Ovary (tissue), 10 donors: ENCODE measurements at places on chromosomes 2 and 18. TPM values are rescaled to one million over a fixed set of nuclear protein-coding genes. Genes with fewer than 3 reads are reported as not detected.

The FLACC1 gene
- 4.4 TPM for total RNA-seq

The SPEG gene
- 29.6 TPM for total RNA-seq

DNA sequence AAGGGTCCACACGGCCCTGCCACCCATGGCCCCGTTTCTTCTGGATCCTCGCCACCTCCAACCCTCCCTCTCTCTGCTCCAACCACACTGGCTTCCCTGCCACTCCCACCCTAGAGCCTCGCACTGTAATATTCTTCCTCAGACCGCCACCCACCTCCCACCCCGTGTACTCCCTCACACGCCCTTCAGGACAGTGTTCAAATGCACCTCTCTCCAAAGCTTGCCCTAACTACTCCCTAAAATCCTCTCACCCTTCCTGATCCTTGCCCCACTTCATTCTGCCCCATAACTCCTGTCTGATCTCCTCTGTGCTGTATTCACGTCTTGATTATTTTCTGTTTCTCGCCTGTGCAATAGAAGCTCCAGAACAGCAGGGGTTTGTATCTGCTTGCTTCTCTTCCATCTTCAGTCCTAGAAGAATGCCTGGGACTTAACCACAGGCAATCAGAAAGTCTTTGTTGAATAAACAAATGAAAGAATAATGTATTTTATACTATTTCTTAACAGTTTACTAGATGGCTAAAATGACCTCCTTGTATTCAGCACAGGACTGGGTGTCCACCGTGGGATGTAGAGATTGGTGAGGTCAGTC lies 25.5 kb downstream of the EPB41L3 start:
- no peaks in the 10 kb centered on the region for H3K4me1 ChIP-seq
- H3K27ac ChIP-seq = no peak overlapping the region
- no peak overlapping the region for H3K4me3 ChIP-seq
- no peaks in the 10 kb centered on the region for H3K27me3 ChIP-seq
- DNase-seq = no peak

DNA sequence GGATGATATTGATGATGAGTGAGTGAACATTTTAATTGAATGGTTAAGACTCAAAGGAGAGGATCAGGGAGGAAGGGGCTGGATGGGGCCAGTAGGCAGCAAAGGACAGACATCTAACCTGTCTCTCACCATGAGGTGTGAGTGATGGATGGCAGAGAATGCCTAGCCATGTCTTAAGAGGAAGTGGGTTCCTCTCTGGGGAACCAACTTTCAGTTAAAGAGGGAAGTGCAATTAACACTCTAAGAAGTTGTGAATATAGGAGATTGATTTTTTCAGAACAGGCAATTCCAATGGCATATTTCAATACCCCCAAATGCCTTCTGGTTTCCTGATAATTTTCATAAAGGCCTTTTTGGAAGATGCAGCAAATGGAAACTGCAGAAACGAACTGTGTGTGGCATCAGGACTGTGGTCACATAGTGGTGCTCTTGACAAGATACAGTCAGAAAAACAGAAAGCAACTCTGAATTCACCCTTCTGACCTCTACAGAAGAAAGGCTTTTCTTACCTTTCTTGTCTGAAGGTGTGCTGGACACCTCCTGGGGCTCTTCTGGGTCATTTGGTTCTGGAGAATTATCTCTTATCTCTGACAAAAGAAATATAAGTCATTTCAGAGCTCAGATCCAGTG lies 10.2 kb downstream of the SP110 start:
- H3K36me3 ChIP-seq = no peaks in the 10 kb centered on the region
- no peak overlapping the region for H3K4me3 ChIP-seq
- H3K27ac ChIP-seq = no peak overlapping the region
- no peaks in the 10 kb centered on the region for H3K4me1 ChIP-seq
- DNase-seq = no peak

DNA sequence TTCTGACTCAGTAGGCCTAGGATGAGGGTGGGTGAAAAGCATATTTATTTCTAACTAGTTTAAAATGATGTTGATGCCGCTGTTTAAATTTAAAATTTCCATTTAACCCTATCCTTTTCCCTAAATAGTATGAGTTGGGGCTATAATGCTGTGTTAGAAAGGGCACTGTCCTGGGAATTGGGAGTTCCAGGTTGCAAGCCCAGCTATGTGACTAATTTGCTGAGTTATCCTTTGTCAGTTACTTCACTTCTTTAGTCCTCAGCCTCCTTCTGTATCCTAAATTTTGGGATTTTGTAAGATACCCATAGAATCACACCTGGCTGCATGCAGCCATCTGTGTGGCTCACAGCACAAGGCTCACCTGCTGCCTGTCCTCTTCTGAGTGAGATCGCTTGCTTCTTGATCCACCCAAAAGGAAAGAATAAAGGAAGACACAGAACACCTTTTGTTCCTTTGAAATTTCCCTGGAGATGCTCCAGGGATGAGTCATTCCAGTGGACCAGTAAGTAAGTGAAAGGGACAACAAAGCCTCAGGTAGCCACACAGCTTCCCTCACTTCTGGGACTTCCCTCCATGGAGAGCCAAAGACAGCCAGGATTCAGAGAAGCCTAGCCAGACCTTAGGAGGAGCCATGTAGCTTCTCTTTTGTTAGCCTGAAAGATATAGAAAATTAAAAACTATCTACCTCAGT lies 97.2 kb downstream of the DTNA start:
- H3K27ac ChIP-seq = no peak overlapping the region
- no peak overlapping the region for H3K4me3 ChIP-seq
- H3K27me3 ChIP-seq = no peaks in the 10 kb centered on the region

DNA sequence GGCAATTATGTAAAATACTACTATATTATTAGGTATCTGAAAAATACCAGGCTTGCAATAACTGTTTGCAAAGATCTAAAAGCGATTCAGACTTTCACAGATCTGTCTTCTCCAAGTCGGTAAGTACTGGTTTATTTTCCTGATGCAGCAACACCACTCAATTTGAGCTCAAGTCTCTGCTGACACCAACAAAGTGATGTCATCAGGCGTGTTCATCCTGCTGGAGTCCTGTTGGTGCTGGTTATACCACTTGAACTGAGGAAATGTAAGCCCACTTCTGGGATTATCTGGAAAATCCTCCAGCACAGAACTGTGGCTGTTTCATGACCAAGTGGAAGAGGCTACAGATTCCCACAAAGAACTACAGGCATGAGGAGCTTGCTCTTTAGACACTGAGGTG lies 267.6 kb downstream of the BCL2 start:
- no peaks in the 10 kb centered on the region for H3K4me1 ChIP-seq
- no peak overlapping the region for H3K4me3 ChIP-seq
- H3K36me3 ChIP-seq = no peaks in the 10 kb centered on the region
- H3K27ac ChIP-seq = no peak overlapping the region

DNA sequence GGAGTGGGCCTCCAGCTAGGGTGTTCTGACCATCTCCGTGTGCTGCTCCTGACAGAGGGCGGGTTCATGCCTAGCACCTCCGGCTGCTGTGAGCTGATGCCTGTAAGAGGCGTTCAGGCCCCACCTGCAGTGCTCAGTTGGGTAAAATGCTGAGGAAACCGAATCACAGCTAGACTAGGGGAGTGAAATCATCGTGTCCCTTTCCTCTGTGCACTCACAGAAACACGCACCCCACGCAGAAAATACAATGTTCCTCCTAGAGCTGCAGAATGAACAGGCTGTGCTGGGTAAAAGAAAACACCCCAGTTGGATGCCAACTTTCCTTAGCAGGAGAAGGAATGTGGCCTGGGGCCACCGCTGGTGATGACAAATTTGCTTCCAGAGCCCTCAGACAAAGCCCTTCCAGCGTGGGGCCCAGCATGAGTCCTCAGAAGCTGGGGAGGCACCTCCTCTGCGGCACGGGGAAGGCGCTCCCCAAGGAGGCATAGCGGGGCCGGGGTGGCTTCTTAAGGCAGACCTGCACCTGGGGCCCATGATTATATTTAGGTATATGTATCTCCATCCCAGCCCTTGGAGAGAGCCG lies 16.3 kb upstream of the ARHGEF4 start:
- no peaks in the 10 kb centered on the region for H3K36me3 ChIP-seq
- no peaks in the 10 kb centered on the region for H3K27me3 ChIP-seq
- peaks cover 3% of the 10 kb centered on the region for H3K4me1 ChIP-seq
- no peak overlapping the region for H3K27ac ChIP-seq

DNA sequence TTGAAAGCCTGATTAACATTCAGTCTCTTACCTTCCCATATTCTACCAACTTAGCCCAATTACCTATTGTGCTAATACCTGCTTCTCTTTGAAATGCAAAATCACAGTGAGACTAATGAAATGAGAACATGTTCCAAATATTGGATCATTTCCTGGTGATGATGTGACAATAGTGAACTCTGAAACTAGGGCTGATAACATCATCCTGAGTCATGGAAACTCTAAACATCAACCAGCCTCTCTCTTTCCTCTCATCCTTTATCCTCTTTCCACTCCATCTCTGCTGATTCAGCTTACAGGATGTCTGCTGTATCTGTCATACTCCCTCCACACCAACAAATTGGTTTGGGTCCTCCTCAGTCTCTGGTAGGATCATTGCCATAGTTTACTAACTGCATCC lies 98.8 kb upstream of the NCKAP5 start:
- H3K27me3 ChIP-seq = no peaks in the 10 kb centered on the region
- H3K36me3 ChIP-seq = no peaks in the 10 kb centered on the region
- no peak for DNase-seq
- no peak overlapping the region for H3K27ac ChIP-seq

DNA sequence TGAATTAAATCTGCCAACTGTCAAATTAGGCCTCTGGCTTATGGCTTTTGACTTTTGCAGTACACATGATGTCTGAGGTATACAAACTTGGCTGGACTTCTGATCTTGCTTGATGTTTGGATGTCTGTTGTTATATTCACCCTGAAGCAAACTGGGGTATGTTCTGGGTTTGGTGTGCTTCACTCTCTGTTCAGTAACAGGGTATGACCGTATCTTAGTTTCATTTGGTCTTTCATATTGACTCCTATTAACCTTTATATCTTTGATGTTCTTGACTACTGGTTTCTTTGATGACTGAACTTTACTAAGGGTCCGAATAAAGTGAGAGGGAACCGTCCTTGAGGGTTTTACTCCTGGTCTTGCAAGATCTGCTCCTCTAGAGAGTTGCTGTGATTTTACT lies 8.2 kb downstream of the CKAP2L start:
- H3K4me3 ChIP-seq = no peak overlapping the region
- DNase-seq = no peak
- H3K27ac ChIP-seq = no peak overlapping the region
- H3K4me1 ChIP-seq = no peaks in the 10 kb centered on the region

- DNase-seq = no peak
- H3K27ac ChIP-seq = no peak overlapping the region
- no peaks in the 10 kb centered on the region for H3K27me3 ChIP-seq
- H3K36me3 ChIP-seq = no peaks in the 10 kb centered on the region
Measured at GRCh38 chr18:56086176-56086575, 498.2 kb upstream of the TCF4 start.

DNA sequence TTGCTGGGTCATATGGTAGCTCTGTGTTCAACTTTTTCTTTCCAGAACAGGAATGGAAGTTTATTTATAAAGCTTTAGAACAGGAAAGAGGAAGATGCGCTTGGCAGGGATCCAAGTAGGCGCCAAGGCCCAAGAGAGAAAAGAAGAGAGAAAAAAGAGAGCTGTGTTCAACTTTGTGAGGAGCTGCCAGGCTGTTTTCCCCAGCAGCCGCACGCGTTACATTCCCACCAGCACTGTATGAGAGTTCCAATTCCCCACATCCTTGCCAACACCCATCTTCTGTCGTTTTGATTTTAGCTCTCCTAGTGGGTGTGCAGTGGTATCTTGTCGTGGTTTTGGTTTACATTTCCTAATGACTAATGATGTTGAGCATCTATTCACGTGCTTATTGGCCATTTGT lies 51.4 kb downstream of the KCNF1 start:
- no peaks in the 10 kb centered on the region for H3K4me1 ChIP-seq
- H3K27ac ChIP-seq = no peak overlapping the region
- no peak overlapping the region for H3K4me3 ChIP-seq
- no peaks in the 10 kb centered on the region for H3K27me3 ChIP-seq
- H3K36me3 ChIP-seq = no peaks in the 10 kb centered on the region

GRCh38 chr2:160715428-160715827 lies 221.8 kb upstream of the RBMS1 start:
- DNase-seq = no peak
- H3K27me3 ChIP-seq = no peaks in the 10 kb centered on the region
- no peak overlapping the region for H3K4me3 ChIP-seq
- H3K27ac ChIP-seq = no peak overlapping the region
- no peaks in the 10 kb centered on the region for H3K36me3 ChIP-seq

DNA sequence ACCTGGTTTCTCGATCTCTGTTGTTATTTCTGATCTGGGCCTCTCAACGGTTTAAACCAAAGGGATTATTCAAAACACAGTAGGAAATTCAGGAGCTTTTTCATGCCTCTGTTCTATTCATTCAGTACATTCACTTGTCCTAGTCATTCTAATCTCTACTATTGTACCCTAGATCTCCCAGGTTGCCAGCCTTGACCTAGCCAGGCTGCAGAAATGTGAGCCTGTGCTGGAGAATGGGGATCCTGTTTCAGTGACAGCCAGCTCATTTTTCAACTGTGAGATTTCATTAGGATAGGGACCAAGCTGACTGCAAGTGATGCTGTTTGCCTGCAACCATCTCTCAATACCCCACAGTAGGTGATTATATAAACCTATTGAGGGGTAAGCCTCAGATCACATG lies 186.2 kb downstream of the CMPK2 start:
- no peak overlapping the region for H3K27ac ChIP-seq
- no peaks in the 10 kb centered on the region for H3K4me1 ChIP-seq
- no peaks in the 10 kb centered on the region for H3K27me3 ChIP-seq
- no peaks in the 10 kb centered on the region for H3K36me3 ChIP-seq
- no peak for DNase-seq

GRCh38 chr2:221447310-221447709 lies 124.8 kb downstream of the EPHA4 start:
- no peaks in the 10 kb centered on the region for H3K27me3 ChIP-seq
- no peak for DNase-seq
- H3K4me3 ChIP-seq = no peak overlapping the region
- H3K36me3 ChIP-seq = no peaks in the 10 kb centered on the region
- H3K4me1 ChIP-seq = no peaks in the 10 kb centered on the region

DNA sequence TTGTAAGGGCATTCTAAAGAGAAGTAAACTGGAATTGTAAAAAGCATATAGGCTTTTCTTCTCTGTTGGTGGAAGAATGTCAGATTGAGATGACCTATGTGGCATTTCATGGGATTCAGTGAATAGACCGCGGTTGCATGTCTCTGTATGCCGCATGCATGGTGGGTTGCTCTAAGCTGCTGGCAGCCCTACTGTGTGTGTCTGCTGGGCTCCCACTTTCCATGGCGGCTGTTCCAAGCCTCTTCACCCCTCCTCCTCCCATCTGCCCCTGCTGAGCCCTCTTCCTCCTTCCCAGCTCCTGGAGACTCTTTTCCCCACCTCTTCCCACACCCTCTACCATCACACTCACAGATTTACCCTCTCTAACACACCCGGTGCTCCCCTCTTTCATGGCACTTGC lies 12.6 kb downstream of the ATP6V1C2 start:
- DNase-seq = no peak
- no peaks in the 10 kb centered on the region for H3K36me3 ChIP-seq
- H3K27ac ChIP-seq = no peak overlapping the region
- H3K27me3 ChIP-seq = no peaks in the 10 kb centered on the region

DNA sequence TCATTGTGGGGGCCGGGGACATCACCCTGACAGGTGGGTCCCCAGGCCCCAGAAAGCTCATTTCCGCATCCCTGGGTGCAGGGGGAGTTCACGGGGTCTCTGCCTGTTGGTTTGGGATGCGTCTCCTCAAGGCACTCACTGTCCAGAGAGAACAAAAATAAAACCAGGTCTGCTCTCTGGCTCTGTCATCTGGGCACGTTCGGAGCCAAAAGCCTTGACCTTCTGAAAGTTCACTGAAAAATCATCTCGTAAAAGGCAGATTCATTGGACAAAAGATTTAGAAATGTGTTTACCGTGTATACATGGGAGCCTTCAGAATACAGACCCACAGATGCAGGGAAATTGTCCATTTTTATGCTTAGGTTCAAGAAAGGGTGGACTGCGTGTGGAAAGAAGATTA lies 26.6 kb downstream of the MLPH start:
- no peaks in the 10 kb centered on the region for H3K27me3 ChIP-seq
- H3K4me1 ChIP-seq = peaks cover 25% of the 10 kb centered on the region
- H3K27ac ChIP-seq = peak overlapping the region; percentile 86
- H3K4me3 ChIP-seq = no peak overlapping the region
- H3K36me3 ChIP-seq = no peaks in the 10 kb centered on the region
